ENCODE measurements at places on chromosomes 12 and 14. TPM values are rescaled to one million over a fixed set of nuclear protein-coding genes. Genes with fewer than 3 reads are reported as not detected.

GRCh38 chr14:102027951-102028350 lies 58.9 kb downstream of the HSP90AA1 start:
- DNase-seq, result no peak

DNA sequence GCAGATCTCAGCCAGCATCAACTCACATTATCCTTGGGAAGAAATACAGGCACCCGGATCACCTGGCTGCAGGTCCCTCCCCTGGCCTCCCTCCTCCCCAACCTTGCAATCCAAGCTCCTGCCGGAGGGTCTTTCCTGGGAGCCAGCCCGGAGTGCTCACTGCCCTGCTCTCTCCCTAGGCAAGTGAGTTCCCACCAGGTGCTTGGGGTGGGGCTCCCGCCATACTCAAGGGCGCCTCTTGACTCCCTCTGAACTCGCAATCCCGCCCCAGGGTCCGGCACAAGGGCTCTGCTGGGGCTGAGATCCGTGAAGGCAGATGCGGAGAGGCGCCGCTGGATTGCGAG lies 1.2 kb upstream of the CEP170B start:
- no peak for DNase-seq

GRCh38 chr14:25048170-25049016 lies 1.6 kb downstream of the STXBP6 start:
- no peak for DNase-seq

- DNase-seq, result peak; percentile 67
Measured at GRCh38 chr12:26088998-26089397, 35.8 kb downstream of the BHLHE41 start.

- no peak for DNase-seq
Measured at GRCh38 chr14:89407856-89408255, 9.2 kb downstream of the FOXN3 start.

DNA sequence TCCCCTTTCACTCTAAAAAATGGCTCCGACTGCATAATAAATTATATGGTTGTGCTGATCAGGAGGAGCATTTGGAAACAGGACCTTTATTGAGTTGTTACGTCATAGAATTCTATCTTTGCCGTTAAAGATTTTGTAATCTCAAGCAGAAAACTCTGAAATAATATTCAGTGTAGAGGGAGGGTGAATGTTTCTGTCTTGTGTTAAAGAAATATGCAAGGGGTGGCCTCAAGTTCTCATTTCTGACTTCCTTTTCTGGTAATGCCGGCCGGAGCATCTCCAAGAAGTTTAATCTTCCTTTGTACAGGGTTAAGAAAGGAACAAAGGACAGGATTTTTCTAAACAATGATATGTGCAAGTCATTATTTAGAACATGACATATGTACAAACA lies 165.1 kb downstream of the SLC38A4 start:
- DNase-seq, result no peak

DNA sequence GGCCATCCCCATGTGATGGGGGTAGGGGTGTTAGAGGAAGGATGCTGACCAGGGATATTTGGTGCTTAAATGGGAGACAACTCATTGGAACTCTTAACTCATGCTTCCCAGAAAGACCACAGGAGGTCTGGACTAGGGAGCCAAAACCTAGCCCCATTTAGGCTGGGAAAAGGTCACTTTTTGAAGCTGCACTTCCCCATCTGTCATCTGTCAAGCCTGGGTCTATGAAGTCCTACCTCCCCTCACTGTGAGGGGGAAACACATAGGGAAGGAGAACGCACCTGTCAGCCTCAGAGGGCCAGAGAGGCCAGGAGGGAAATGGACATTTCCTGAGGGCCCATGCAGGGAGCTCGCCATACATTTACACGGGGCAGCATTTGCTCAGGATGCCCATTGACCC lies 321.0 kb downstream of the BCL11B start:
- DNase-seq, result no peak

DNA sequence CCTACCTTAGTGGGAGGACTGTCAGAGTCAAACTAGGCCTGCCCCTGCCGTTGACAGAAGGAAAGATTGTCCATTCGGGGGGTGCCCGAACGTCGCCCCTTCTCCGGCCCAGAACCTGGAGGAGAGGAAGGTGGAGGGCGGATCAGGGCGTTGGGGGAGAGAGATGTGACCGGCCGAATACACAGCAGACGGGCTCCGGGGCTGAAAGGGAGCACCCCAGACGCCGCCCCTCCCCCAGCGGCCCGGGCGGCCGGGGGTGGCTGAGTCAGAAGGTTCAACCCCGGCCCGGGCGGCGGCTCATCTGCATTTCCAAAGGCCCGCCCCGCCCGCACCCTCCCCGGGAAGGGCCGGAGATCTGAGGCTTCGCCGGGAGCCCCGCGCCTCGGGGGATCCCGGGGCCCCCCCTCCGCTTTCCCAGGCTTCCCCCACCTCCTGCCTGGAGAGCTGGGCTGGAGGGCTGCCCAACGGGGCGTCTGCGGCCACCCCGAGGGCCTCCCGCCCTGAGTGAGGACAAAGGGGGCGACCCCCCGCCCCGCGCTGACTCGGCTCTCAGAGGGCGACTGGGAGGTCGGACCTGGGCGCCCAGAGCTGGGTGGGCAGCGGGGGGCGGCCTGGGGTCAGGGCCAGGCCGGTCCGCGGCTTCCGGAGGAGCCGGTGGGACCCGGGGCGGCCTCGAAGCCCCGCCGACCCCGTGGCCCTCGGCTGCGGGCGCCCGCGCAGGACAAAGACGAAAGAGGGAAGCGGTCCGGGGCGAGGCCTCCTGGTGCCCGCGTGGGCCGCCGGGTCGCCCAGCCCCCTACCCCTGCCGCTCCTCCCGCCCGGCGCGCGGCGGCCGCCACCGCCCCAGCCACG lies 3.7 kb upstream of the SETD1B start:
- DNase-seq, result no peak

OR4K13 gene
- not detected for polyA plus RNA-seq

- DNase-seq, result no peak
Measured at GRCh38 chr14:75361041-75361440, 66.8 kb upstream of the JDP2 start.

NKX2-1 gene
- not detected for polyA plus RNA-seq

RPS26 gene
- 907 TPM for polyA plus RNA-seq
